Hindlimb muscle (tissue), 1 donor: ENCODE measurements at places on chromosomes 2 and 18. TPM values are rescaled to one million over a fixed set of nuclear protein-coding genes. Genes with fewer than 3 reads are reported as not detected.

GRCh38 chr2:192412394-192412793 lies 217.7 kb upstream of the TMEFF2 start:
- DNase-seq, result no peak

DNA sequence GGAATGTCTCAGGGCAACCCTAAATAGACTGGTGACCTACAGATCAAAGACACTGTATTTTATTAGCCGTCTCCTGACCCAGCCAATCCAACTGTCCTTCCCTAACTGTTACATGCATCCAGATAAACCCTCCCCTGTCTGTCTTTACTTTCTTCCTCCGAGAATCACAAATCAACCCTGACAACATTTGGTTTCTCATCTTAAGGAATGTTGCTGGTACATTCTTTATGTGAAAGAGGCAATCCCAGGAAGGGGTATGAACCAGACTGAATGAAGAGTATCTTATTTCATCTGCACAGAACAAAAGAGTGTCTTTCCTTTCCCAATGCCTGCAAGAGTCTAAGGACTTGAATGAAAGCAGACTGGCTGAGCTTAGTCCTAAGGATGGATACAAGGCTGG lies 113.9 kb upstream of the LTBP1 start:
- no peak for DNase-seq

CRYBA2 gene
- not detected for polyA plus RNA-seq

DNA sequence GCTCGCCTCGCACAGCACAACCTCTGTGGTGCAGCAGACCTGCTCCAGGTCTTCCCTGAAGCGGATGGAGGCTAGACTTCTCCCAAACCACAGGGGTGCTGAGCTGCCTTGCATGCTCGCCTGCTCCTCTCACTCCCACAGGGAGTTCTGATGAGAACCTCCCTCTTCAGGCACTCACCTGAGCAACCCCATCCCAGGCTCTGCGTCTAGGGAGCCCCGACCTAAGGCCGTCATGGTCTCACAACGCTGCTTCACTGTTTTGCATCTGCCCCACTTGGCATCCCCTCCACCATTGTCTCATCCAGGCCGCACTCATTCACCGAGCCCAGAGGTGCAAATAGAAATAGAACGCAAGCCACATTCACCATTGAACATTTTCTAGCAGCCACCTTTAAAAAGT lies 24.6 kb upstream of the MC5R start:
- DNase-seq, result no peak

MEX3C gene
- polyA plus RNA-seq, result 23.0 TPM

DNA sequence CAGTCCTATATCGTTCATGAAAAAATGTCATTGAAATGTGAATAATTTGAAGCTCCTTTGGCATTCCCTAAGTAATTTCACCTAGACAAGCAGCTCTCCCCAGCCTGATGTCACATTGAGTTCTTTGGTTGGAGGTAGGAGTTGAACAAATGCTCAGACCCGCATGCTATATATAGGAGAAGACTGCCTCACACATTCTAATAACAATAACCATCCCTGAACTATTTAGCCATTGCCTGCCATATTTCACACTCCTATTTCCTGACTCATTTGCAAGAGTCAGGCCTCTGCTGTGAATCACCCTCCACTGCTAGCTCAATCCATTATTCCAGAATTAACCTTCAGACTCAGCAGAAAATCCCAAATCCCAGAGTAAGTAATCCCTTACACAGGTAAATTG lies 256.6 kb upstream of the ACVR2A start:
- no peak for DNase-seq

DNA sequence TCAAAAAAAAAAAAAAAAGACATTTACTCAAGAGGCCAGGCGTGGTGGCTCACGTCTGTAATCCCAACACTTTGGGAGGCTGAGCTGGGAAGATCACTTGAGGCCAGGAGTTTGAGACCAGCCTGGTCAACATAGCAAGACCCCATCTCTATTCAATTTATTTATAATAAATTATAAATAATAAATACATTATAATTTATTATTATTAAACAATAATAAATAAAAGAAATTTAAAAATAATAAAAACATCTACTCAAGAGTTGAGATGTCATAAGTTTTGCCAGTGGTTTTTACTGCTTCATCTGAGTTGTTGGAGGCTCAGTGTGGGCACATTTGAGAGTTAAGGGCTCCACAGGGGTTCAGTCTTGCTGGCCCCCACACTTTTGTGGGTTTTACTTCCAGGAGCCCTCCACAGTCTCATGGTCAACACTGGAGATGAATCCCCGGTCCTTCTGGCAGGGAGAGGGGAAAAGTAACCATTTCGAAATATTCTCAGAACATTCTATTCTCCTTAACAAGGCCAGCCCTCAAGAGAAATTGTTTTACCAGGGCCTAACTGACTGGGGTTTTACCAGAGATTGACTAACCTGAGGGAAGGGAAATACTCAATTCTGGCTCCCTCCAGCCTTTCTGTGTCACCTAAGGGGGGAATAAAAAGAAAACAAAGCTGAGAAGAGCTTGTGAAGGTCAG lies 51.6 kb upstream of the NCOA1 start:
- no peak for DNase-seq
